ENCODE measurements at places on chromosomes 4 and X. TPM values are rescaled to one million over a fixed set of nuclear protein-coding genes. Genes with fewer than 3 reads are reported as not detected.

DNA sequence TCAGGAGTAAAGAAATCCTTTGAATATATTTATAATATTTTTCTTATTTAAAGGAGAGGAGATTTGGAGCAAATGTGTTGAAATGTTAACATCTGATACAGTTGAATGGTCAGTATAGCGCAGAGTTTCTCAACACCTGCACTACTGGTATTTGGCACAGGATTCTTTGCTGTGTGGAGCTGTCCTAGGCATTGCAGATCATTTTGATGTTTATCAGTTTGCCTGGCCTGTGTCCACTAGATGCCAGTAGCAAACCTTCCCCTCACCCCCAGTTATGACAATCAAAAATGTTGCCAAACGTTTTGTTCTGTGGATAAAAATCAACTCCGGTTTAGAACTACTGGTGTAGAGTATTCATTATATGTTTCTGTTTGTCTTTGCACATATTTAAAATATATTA, 765.3 kb upstream of the SLIT2 start:
- no peak for DNase-seq
- H3K4me1 ChIP-seq: no peaks in the 10 kb centered on the region

HTR2C gene
- polyA plus RNA-seq: not detected

DNA sequence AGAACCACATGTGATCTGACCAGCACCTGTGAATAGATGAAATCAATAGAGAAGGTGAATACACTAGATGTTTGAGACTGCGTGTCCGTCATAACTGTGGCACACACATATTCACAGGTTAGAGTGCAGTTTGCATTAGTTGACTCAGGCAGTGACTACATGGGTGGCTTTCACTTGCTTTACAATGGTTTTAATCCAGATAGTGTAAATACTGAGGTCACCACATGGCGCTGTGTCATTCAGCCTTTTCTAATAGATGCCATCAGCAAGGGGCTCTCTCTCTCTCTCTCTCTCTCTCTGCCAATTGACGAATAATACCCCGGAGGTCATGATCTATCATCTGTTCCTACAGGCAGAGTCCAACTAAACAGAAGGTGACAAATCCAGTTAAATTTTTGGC, 30.7 kb upstream of the FGF13 start:
- no peaks in the 10 kb centered on the region for H3K4me1 ChIP-seq
- DNase-seq: no peak
- no peak overlapping the region for H3K4me3 ChIP-seq
- no peaks in the 10 kb centered on the region for H3K27me3 ChIP-seq

EGFL6 gene
- 7.3 TPM for polyA plus RNA-seq

IL21 gene
- not detected for polyA plus RNA-seq

LGI2 gene
- polyA plus RNA-seq: 3.0 TPM

GRCh38 chr4:20832826-20833225, 132.6 kb downstream of the PACRGL start:
- no peak overlapping the region for H3K4me3 ChIP-seq
- no peak for DNase-seq
- no peak overlapping the region for H3K27ac ChIP-seq
- H3K27me3 ChIP-seq: no peaks in the 10 kb centered on the region
- H3K4me1 ChIP-seq: no peaks in the 10 kb centered on the region

NUDT11 gene
- polyA plus RNA-seq: 5.3 TPM

GRCh38 chr4:21769404-21770147, 179.0 kb downstream of the KCNIP4 start:
- H3K4me1 ChIP-seq: no peaks in the 10 kb centered on the region
- no peaks in the 10 kb centered on the region for H3K27me3 ChIP-seq
- no peak for DNase-seq
- H3K4me3 ChIP-seq: no peak overlapping the region

- H3K27ac ChIP-seq: no peak overlapping the region
- no peak overlapping the region for H3K4me3 ChIP-seq
- no peaks in the 10 kb centered on the region for H3K4me1 ChIP-seq
- no peak for DNase-seq
- H3K36me3 ChIP-seq: peaks cover 23% of the 10 kb centered on the region
Measured at GRCh38 chrX:18899796-18900380, 84.0 kb downstream of the PHKA2 start.

DNA sequence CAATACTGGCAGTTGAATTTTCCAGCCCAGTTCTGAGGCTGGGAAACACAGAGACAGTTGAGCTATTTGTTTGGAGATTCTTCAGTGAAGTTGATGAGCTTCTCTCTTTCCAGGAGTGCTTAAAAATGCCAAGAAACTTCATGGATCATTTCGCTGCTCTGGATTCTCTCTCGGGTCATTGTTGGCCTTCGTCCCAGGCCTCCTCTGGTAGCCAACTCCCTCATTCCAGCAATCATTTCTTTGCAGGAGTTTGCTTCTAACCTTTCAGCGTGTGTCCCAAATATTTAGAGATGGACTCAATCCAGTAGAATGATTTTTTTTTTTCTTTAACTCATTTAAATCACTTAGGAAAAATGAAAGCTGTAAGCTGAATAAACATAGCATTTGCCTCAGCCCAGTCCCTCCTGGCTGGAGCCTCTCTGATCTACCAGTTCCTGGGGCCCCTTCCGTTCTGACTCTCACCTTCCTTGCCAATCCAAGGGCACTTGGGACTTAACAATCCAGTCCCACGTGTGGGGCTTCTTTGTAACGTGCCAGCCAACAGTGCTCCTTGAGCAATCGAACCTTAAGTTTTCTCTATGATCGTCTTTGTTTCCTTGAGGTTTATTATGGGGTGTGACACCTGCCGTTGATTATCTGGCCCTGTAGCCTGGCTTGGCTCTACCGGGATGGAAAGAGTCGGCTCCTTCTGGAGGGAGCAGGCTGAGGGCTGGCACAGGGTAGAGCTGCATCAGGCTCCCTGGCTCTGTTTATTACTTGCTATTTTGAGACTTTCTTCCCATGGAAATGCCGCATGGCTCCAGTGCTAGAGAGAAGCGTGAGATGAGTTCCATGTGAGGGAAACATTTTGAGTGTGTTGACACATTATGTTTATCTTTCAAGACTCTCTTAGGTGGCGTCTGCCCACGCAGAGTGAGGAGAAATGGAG, 80.4 kb upstream of the GPC4 start:
- H3K27me3 ChIP-seq: no peaks in the 10 kb centered on the region
- no peak overlapping the region for H3K4me3 ChIP-seq
- peaks cover 6% of the 10 kb centered on the region for H3K4me1 ChIP-seq
- DNase-seq: peak; percentile 9
- peak overlapping the region; percentile 51 for H3K27ac ChIP-seq

ADAMTS3 gene
- polyA plus RNA-seq: 2.2 TPM

GRCh38 chr4:18981234-18981615, 959.7 kb upstream of the LCORL start:
- no peak for DNase-seq
- no peaks in the 10 kb centered on the region for H3K27me3 ChIP-seq
- no peak overlapping the region for H3K27ac ChIP-seq
- H3K36me3 ChIP-seq: no peaks in the 10 kb centered on the region

GRCh38 chr4:138086611-138087041, 155.5 kb downstream of the SLC7A11 start:
- H3K27me3 ChIP-seq: no peaks in the 10 kb centered on the region
- no peak for DNase-seq

- DNase-seq: peak; percentile 66
- H3K4me3 ChIP-seq: no peak overlapping the region
- H3K27me3 ChIP-seq: no peaks in the 10 kb centered on the region
Measured at GRCh38 chrX:1453951-1454785, 1.5 kb upstream of the ASMTL start.

DIPK2B gene
- 6.3 TPM for polyA plus RNA-seq

- no peak overlapping the region for H3K4me3 ChIP-seq
- no peak overlapping the region for H3K27ac ChIP-seq
- H3K27me3 ChIP-seq: no peaks in the 10 kb centered on the region
Measured at GRCh38 chr4:10175626-10176025, 59.0 kb upstream of the WDR1 start.

- no peaks in the 10 kb centered on the region for H3K27me3 ChIP-seq
- H3K27ac ChIP-seq: no peak overlapping the region
- no peaks in the 10 kb centered on the region for H3K36me3 ChIP-seq
- no peak overlapping the region for H3K4me3 ChIP-seq
- no peaks in the 10 kb centered on the region for H3K4me1 ChIP-seq
Measured at GRCh38 chr4:41320786-41321185, 64.1 kb downstream of the UCHL1 start.

DNA sequence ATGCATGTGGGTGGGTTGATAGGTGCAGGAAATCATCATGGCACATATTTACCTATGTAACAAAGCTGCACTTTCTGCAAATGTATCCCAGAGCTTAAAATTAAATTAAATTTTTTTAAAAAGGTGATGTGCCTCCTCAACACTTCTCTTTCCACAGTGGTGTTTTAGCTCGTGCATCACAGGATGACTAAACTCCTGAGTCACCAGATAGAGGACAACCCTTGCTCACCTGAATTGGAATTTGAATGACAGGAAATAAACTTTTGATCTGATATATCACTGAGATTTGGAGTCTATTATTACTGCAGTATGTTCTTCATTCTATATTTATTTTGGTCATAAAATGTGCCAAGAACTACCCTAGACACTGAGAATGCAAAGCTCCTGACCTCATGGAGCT, 185.3 kb downstream of the MAPK10 start:
- H3K27me3 ChIP-seq: no peaks in the 10 kb centered on the region
- no peaks in the 10 kb centered on the region for H3K4me1 ChIP-seq
- no peak for DNase-seq
- no peaks in the 10 kb centered on the region for H3K36me3 ChIP-seq
- no peak overlapping the region for H3K4me3 ChIP-seq
- H3K27ac ChIP-seq: no peak overlapping the region

DNA sequence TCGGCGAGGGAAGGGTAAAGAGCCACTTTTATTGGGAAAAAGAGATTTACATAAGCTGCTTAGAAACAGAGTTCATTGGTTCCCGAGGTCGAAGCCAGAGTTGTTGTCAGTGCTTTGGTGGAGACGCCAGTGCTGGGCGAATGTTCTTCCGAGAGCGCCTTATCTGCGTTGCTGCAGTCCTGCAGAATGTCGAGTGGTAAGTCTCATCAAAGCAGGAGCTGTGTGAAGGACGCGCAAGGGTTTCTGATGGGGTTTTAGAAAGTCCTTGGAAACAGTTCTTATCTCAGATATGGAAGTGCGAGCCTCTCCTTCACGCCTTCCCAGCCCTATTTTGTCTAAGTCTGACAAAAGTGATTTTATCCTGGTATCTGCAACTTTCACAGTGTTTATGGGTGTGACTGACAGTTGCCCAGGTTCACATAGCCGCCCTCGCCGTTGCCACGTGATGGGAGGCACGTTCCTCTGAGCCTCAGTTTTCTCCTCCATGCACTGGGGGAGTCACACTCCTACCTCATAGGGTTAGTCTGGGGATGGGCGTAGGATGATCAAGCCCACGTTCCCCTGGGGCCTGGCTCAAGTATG, 47.3 kb upstream of the NSG1 start:
- no peak overlapping the region for H3K27ac ChIP-seq
- no peaks in the 10 kb centered on the region for H3K4me1 ChIP-seq
- DNase-seq: no peak
- no peaks in the 10 kb centered on the region for H3K36me3 ChIP-seq
- no peak overlapping the region for H3K4me3 ChIP-seq

DNA sequence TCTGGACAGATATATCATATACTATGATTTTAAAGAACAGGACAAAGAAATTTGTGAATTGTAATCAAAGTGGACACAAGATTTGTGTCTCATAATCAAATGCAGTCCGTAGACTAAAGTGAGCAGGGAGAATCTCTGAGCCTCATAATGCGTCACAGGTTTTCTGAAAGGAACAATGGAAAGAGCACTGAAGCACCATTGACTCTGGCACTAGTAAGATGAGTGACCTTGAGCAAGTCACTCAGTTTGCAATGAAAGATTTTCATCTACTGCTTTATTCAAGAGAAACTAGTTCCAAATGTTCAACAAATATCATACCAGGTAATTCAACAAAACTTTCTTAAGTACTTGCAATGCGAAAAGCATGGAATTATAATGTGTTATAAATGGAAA, 315.3 kb downstream of the MAPK10 start:
- H3K4me3 ChIP-seq: no peak overlapping the region
- no peaks in the 10 kb centered on the region for H3K27me3 ChIP-seq
- no peak for DNase-seq
- no peak overlapping the region for H3K27ac ChIP-seq
- H3K4me1 ChIP-seq: no peaks in the 10 kb centered on the region

CLRN2 gene
- not detected for polyA plus RNA-seq

All from large intestine (tissue), 12 donors.